PC-3 (cell line): ENCODE measurements at places on chromosomes 12 and 14. TPM values are rescaled to one million over a fixed set of nuclear protein-coding genes. Genes with fewer than 3 reads are reported as not detected.

Gene CLEC4C
- total RNA-seq = not detected in 2 replicates

GRCh38 chr12:101475751-101476305, 692 bp downstream of the SPIC start:
- no peak overlapping the region for H3K27ac ChIP-seq

- H3K27me3 ChIP-seq = no peaks in the 10 kb centered on the region
- peak overlapping the region; percentile 94 for H3K27ac ChIP-seq
- H3K36me3 ChIP-seq = no peaks in the 10 kb centered on the region
- peak; percentile 6 for DNase-seq
- H3K4me1 ChIP-seq = peaks cover 45% of the 10 kb centered on the region
Observed at GRCh38 chr12:94643606-94644005, 6.8 kb downstream of the TMCC3 start.

- peak; percentile 64 for DNase-seq
- no peaks in the 10 kb centered on the region for H3K27me3 ChIP-seq
- no peaks in the 10 kb centered on the region for H3K4me1 ChIP-seq
- no peak overlapping the region for H3K4me3 ChIP-seq
- H3K27ac ChIP-seq = no peak overlapping the region
Observed at GRCh38 chr12:90945070-90945649, 9.8 kb downstream of the CCER1 start.

GRCh38 chr12:121794534-121795033, 1.1 kb upstream of the RHOF start:
- H3K36me3 ChIP-seq = 0 out of 2 replicates have a peak, but pooled peaks cover 3% of the 10 kb centered on the region
- no peaks in the 10 kb centered on the region for H3K27me3 ChIP-seq
- H3K4me1 ChIP-seq = peaks cover 78% of the 10 kb centered on the region
- H3K4me3 ChIP-seq = peak overlapping the region; percentile 84
- peak overlapping the region; percentile 67 for H3K27ac ChIP-seq
- DNase-seq = no peak

Gene FGF6
- not detected in 2 replicates for total RNA-seq

GRCh38 chr14:61950340-61950739, 188.1 kb downstream of the SNAPC1 start:
- H3K4me3 ChIP-seq = no peak overlapping the region
- no peaks in the 10 kb centered on the region for H3K27me3 ChIP-seq
- 0 out of 2 replicates have a peak, but pooled peaks cover 3% of the 10 kb centered on the region for H3K36me3 ChIP-seq
- DNase-seq = no peak
- H3K4me1 ChIP-seq = no peaks in the 10 kb centered on the region
- no peak overlapping the region for H3K27ac ChIP-seq

GRCh38 chr14:77059276-77059915, 30.9 kb upstream of the IRF2BPL start:
- H3K4me3 ChIP-seq = no peak overlapping the region
- H3K27ac ChIP-seq = peak overlapping the region; percentile 34
- H3K4me1 ChIP-seq = peaks cover 11% of the 10 kb centered on the region
- DNase-seq = peak; percentile 95
- H3K36me3 ChIP-seq = peaks cover 5% of the 10 kb centered on the region; the same call in 1 of the 2 replicates
